Lower leg skin (tissue), 4 donors: ENCODE measurements at places on chromosomes 11 and 22. TPM values are rescaled to one million over a fixed set of nuclear protein-coding genes. Genes with fewer than 3 reads are reported as not detected.

DNA sequence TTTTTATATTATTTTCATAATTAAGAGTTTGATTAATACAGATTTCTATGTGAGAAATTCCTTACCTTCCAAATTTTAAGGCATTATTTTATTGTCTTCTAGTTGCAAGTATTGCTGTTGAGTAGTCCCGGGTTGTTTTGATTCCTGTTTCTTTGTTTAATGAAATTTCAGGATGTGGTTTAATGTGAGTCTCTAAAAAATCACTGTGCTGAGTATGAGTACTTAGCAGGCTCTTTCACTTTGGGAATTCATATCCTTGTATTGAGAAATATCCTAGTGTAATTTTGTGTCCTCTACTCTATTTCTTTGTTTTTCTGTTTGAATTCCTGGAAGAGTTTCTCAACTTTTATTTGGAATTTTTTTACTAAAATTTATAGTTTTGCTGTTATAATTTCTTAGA is 113.2 kb downstream of the TMEM135 start:
- no peak for DNase-seq

GRCh38 chr22:38345782-38346181 is 28.5 kb upstream of the CSNK1E start:
- DNase-seq = peak; percentile 45

DNA sequence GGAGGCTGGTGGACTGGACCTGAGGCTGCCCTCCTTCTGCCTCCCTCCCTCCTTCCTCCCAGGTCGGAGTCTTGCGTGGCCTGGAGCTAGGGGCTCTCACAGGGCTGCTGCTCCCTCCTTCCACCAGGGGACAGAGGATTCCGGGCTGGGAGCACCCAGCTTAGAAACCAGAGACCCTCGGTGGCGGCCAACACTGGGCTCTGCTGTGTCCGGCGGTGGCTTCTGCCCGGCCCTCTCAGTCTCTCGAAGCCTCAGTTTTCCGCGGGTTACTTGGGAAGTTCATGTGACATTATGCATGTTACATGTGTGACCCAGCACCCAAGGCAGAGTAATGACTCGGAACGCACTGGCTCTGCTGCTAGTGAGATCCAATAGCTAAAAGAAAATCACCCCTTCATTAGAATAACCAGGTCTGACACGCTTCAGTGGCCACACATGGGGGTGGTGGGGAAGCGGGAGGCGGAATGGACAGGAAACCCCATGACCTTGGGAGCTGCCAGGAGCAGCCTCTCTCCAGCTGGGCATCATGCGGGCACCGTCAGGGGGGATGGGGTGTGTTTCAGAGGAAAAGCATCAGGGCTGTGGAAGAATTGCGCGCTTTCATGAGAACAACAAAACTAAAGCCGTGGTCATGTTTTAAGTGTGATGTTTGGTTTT is 5.9 kb upstream of the MRGPRG start:
- DNase-seq = no peak

GRCh38 chr11:116376547-116376946 is 396.2 kb downstream of the BUD13 start:
- no peak for DNase-seq

DNA sequence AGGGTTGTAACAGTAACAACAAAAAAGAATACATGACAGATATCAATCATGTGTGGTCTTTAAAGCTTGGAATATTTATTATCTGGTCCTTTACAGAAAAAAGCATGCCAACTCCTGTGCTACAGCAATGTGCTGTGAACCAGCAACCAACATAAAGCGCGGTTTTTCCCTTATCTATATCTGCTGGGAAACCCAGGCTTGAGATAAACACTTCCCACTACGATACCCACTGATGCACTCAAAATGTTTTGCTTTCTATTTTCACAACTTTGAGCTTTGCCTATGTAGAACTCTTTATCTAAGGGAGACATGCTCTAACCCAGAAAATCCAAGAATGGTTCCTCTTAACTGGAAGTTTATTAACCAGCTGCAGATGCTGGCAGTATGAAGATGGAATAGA is 19.0 kb downstream of the ZBED5 start:
- DNase-seq = no peak

- DNase-seq = no peak
Measured at GRCh38 chr11:63534895-63535461, 1.6 kb upstream of the PLAAT4 start.

- DNase-seq = no peak
Measured at GRCh38 chr11:59983212-59983611, 19.4 kb downstream of the OOSP4A start.

DNA sequence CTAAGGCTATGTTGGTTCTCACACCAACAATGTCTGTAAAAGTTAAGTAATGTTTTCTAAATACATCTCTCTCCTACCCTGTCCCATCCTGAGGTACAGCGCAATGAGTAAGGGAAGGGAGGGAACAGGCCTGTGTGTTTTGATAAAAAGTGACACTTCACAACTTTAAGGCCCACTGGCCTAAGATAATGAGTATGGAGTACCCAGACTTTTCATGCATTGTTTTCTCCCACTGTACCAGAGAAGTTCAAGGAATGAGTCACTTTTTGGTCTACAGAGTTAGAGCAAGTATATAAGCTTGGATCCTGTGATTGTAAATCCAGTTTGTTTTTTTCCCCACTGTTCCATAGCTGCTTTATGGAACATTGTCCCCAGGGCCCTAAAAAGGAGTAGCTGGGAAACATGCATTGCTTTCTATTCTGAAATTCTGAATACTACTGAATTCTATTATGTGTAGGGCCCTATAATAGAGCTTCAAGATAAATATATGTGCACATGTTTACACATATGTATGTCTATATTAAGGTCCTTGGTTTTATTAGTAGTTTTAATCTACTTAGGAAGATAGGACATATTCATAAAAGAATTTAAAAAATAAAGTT is 29.8 kb downstream of the KCNE3 start:
- DNase-seq = no peak

The CASP12 gene
- not detected for total RNA-seq

The POU2AF2 gene
- total RNA-seq = not detected
